ENCODE measurements at places on chromosomes 3 and 15.

GRCh38 chr3:56800832-56801661 lies 702 bp downstream of the ARHGEF3 start:
- DNase-seq = peak; percentile 15

DNA sequence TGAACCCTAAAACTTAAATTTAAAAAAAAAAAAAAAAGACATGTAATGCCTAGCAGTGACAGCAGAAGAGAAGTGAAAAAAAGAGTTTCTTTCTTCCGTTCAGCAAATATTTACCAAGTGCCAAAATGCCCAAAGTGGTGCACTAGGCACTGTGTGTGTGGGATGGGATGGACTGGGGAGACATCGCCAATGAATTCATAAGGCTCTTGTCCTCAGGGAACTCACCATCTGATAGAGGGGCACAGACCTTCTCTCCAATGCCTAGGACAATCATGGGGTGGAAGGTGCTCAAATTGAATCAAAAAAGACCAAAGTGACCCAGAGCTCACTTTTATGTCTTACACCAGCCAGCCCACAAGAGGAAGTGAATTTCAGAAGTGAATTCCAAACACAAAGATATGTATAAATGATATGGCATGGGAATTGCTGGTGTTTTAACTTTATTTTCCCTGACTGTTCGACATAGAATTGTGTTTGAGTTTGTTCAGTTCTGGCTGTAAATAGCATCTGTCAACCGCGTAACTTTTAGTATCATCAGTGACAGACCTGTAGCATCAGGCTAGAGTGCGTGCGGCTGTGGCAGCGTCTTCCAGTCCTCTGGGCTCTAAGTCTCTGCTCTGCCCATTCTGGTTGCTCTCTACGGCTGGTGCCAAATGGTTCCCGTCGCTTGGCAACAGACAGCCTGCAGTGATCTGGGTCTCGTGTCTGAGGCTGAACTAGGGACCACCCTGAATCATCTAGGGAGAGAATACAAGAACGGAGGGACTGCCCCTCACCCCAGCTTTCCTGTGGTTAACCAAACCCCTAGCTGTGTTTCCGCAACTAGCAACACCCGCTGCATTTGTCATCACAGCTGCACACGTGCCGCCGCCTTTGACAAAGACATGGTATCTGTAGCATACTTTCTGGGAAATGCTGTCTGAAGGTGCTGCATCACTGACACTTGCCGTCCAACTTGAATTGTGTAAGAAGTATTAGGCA lies 154.0 kb upstream of the THBS1 start:
- peak; percentile 59 for DNase-seq

- DNase-seq = no peak
Observed at GRCh38 chr3:52779837-52780585, 2.6 kb downstream of the ITIH1 start.

- DNase-seq = no peak
Observed at GRCh38 chr15:68668926-68669600, 90.3 kb downstream of the CORO2B start.

GRCh38 chr3:112640276-112640929 lies 540 bp downstream of the CCDC80 start:
- DNase-seq = no peak

GRCh38 chr3:10279384-10280176 lies 13.2 kb downstream of the GHRL start:
- DNase-seq = no peak

DNA sequence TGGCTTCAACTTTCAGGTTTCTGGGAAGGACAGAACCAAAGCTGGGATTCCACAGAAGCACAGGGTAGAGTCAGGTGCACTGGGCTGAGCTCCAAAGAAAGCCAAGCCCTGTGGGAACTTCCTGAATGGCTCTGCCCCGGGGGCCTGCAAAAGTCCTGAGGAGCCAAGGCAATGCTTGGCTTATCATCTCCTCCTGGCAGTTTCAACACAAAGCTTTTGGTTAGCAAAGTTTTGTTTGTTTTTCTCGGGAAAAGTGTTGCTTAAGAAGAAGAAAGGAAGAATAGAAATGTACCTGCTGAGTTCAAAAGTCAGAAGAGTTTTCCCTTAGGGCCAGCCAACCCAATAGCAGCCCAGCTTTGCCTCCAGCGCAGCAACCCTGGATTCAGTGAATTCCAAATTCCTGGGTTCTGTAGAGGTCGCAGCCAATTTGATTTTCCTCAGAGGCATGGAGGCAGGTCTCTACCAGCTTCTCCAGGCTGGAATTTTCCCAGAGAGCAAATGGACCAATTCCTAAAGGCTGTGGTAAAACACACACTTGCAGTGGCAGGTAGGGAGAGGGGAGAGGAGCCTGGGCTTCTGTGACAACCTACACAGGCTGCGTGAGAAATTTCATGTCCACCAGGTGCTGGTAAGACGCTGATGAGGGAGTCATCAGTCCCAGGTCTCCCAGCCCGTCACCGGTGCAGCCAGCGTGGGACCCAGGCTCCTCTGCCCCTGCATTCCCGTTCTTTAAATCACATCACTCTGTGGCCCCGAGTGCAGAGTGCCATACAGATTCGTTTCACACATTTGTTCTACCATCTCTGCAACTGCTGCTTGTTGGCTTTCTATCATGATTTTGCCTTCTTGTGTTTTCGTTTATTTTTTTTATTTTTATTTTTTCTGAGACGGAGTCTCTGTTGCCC lies 54.3 kb upstream of the SNRPA1 start:
- DNase-seq = no peak

GRCh38 chr3:36244728-36245127 lies 135.6 kb upstream of the STAC start:
- DNase-seq = no peak

DNA sequence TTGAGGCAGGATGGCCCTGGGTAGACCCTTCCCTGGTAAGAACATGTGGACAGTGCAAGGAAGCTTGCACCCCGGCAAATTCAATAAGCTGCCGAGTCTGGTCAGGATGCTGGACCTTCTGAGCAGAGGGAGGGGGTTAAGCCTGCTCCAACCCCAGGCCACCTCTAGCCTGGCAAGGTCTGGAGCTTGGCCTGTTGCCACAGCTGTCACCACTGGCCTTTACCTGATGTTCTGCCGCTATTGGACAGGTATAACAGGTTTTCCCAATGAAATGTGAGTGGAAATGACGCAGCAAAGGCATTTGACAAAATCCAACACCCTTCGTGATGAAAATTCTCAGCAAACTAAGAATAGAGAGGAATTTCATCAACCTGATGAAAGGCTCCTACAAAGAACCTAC lies 699 bp upstream of the MESP1 start:
- DNase-seq = no peak

DNA sequence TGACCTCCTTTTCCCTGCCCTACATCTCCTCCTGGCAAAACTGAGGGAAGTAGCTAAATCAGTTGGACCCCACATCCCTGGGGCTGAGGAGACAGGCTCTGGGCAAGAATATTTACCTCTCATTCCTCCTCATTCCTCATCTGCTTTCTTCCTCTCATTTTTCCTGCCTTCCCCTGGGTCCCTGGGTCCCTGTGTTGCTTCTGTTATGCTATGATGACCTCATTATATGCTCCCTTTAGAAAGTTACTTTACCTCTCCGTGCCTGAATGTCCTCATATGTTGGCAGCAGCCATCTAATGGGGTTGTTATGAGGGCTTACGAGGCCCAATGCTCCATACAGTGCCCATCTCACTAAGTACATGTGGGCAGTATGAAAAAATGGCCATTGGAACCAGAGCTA lies 1.2 kb upstream of the SHC4 start:
- DNase-seq = no peak

DNA sequence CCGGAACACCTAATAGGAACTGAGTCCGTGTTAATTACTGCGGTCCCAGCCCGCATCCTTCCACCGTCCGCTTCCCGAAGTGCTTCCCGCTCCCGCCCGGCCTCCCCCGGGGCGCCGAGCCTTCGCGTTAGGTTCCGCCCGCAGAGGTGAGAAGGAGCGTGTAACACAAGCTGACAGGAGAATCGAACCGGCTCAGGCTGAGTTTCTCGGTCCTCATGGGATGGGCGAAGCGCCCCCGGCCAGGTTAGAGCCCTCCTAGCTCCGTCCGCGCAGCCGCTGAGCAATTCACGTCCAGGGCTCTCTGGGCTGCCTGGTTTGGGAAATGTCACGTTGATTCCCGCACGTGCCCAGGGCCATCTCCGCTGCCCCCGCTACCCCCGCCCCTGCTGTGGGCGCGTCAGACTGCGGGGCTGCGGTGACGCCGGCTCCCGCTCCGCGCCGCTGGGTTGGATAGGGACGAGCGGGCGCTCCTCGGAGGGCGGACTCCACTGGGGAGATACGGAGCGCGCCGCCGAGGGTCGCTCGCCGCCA lies 954 bp downstream of the CLDN11 start:
- no peak for DNase-seq

DNA sequence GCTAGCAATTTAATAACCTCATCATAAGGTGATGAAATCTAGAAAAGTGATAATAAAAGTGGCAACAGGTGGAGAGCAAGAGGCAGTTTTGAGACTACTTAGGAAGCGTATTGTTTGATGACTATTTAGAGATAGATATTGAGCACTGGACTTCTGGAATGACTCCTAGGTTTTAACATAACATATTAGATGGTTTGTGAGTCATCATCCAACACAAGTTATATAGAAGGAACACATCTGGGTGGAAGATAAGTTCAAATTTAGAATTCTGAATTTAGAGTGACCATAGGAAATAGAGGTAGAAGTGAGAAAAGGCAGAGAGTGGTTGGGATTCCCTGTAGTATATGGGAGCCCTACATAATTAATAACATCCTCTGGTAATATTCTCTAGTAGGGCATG lies 282.8 kb upstream of the ALCAM start:
- DNase-seq = no peak

- DNase-seq = no peak
Observed at GRCh38 chr3:123025642-123026521, 1.7 kb downstream of the SEMA5B start.

DNA sequence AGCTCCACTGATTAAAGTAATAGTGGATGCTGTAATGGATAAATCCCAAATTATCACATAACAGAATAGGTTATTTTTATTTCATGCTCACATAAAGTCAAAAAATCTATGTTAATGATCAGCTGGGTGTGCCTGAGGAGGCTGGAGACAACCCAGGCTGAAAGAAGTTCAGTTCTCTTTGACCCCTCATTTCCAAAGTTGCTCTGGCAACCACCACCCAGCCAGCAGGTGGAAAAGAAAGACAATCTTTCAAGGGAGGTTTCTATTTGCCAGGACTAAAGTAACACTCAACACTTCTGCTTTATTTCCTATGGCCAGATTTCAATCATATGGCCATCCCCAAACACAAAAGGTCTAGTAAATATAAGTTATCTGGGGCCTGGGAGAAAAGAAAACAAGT lies 48.8 kb upstream of the ANKRD28 start:
- DNase-seq = no peak

GRCh38 chr15:43792761-43793476 lies 799 bp downstream of the SERF2 start:
- no peak for DNase-seq

- no peak for DNase-seq
Observed at GRCh38 chr15:37104424-37104981, 4.2 kb upstream of the MEIS2 start.

- DNase-seq = no peak
Observed at GRCh38 chr15:82158811-82159210, 103.7 kb downstream of the EFL1 start.

DNA sequence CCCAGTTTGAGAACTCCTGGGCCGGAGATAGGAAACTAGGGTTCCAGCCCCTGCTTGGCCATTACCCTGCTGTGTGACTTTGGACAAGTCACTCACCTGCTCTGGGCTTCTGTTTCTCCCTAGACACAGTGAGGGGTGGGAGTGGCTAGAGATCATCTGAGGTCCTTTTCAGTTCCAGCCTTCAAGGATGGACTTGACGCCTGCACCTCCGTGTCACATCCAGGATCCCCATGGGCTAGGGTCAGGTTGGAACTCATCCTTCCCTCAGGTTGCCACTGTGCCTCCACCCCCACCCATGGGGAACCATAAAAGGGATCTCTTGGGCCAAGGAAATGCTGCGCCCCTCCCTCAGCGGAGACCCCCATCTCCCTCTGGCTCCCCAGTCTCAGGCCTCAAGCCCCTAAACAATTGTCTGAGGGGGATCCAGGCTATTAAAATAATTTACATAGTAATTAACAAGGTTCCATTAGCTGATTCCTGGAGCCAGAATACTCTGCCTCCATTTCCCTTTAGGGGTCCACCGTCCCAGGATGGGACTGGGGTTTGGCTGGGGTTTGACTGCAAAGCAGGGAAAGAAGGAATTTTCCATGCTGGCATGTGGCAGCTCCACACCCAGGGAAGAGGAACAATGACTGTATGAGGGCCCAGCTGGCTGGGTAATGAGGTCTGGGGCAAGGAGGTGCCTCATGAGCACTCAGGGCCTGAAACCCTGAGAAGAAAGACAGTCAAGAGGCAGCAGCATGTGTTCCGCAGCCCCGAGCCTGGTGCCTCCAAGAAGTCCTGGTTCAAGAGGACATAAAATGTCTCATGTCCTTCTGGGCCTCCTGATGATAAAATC lies 177.7 kb downstream of the SMAD6 start:
- DNase-seq = no peak

- DNase-seq = no peak
Observed at GRCh38 chr15:94526071-94526689, 294.8 kb downstream of the MCTP2 start.

- DNase-seq = no peak
Observed at GRCh38 chr3:37096975-37097374, 77.4 kb downstream of the LRRFIP2 start.

- DNase-seq = no peak
Observed at GRCh38 chr3:8864402-8865350, 95.3 kb upstream of the OXTR start.

GRCh38 chr3:177320765-177321247 lies 123.5 kb upstream of the TBL1XR1 start:
- DNase-seq = no peak

GRCh38 chr3:124149771-124150170 lies 157.8 kb upstream of the ROPN1 start:
- DNase-seq = no peak

GRCh38 chr3:16142350-16143025 lies 32.0 kb upstream of the GALNT15 start:
- DNase-seq = no peak

DNA sequence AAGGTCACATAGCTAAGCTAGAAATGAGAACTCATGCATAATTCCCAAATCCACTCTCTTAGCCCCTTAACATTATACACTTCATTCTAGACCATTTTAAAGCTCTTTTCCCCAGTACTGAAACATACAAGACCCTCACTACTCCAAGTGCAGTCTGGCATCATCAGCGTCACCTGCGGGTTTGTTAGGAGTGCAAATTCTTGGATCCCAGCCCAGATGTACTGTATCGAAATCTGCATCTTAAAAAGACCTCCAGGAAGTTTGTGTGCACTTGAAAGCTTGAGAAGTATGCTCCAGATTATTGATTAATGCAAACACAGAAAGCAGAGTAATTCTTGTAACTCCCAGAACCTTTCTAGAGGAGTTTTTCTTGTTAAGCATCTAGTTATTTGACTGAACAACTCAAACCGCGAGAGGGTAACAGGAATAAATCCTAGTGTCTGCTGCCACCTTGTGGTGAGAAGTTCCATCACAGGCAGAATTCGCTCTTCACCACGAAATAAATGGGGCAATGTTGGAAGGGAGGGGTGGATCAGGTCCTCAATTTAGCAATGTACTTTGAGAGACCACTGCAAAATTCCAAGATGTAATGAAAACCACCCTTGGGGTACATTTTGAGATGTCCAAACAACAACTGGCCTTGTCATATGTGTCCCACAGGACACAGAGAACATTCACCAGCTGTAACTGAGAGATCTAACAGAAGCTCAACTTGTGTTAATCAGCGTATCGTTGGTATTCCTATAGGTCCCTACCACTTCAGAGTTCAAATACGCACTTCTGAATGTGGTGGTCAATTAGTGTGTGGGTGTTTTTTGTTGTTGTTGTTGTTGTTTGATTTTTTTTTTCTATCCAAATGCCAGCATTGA lies 583 bp upstream of the C3orf49 start:
- DNase-seq = peak; percentile 54

- no peak for DNase-seq
Observed at GRCh38 chr3:137988152-137988551, 21.8 kb upstream of the CLDN18 start.

Data from stimulated activated CD4-positive, alpha-beta T cell treated with anti-CD3 and anti-CD28 coated beads, Interleukin-12 subunit alpha, Interleukin-12 subunit beta, amount 100 ng/mL, for 4 hours (primary cell).